Stimulated activated CD4-positive, alpha-beta T cell treated with anti-CD3 and anti-CD28 coated beads, Interleukin-2, amount 100 ng/mL, for 48 hours (primary cell): ENCODE measurements at places on chromosomes 16 and 17.
A peak's percentile ranks its signal among the peaks of the same experiment; 100 is the strongest.

DNA sequence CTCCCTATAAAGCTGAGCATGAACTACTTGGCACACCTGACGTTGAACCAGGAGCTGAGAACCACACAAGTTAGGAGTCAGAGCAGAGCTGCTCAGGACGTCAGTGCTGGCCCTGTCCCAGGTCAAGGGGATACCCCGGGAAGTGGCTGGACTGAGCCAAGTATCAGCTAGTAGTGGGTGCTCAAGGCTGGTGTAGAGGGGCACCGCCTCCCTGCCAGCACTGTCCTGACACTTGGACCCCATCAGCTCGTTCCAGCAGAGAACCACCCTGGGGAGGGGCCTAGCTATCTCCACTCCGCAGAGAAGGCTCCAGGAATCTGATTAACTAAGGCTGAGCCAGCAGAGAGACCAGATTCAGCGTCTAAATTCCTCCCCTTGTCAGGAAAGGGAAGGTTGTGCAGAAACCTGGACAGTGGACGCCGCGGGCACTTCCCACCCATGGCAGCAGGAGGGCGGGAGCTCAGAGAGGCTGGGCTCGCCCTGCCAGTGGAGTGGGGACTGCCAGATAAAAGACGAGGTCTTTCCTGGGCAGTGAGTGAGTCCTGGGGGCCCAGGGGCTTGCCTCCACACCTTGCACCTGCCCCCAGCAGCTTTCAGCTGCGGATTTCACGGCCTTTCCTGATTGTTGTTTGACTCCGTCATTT lies 21.0 kb downstream of the C16orf90 start:
- no peak for DNase-seq

- DNase-seq = peak; percentile 61
Measured at GRCh38 chr16:67428146-67428731, 2.7 kb upstream of the HSD11B2 start.

GRCh38 chr17:700504-701094 lies 14.0 kb downstream of the VPS53 start:
- no peak for DNase-seq

- no peak for DNase-seq
Measured at GRCh38 chr16:30637944-30638343, 12.8 kb upstream of the PRR14 start.

DNA sequence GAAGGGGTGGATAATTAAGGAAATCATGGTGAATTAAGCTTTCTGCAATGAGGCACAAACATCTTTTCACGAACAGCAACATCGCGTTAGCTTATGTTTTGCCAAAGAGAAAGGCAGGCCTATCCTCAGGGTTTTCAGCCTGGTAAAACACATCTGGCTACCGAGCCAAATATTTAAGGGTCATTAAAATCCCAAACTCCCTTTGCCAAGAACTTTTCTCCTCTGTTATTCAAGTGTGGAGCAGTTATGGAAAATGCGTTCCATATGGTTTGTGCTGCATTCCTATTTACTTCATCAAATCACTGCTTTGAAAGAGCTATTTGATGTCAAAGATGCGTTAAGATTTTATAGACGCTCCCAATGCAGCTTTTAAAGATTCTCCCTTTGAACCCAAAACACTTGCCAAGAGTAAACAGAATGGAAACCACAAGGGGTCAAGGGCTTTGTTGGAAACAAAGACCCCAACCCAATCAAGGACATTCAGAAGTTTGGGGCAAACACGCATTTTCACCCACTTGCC lies 308.3 kb upstream of the CDH5 start:
- DNase-seq = no peak

DNA sequence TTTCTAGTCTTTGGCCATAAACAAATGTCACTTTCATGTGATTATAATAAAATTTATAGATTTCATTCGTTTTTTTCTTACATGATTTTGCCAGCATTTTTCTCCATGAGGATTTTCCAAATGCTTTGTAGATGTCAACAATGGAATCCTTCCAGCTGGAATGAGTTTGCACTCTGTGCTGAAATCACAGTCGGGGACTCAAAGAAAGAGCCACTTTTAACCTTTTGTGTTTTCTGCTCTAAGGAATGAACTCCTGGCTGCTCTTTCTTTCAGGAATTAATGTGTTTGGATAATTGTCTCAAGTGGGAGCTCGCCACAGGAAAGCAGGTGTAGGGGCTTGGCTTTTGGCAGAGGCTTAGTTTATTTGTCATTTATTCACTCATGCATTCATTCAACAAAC lies 372.3 kb upstream of the SALL1 start:
- DNase-seq = no peak

- no peak for DNase-seq
Measured at GRCh38 chr17:79262624-79263023, 188.0 kb downstream of the ENGASE start.

DNA sequence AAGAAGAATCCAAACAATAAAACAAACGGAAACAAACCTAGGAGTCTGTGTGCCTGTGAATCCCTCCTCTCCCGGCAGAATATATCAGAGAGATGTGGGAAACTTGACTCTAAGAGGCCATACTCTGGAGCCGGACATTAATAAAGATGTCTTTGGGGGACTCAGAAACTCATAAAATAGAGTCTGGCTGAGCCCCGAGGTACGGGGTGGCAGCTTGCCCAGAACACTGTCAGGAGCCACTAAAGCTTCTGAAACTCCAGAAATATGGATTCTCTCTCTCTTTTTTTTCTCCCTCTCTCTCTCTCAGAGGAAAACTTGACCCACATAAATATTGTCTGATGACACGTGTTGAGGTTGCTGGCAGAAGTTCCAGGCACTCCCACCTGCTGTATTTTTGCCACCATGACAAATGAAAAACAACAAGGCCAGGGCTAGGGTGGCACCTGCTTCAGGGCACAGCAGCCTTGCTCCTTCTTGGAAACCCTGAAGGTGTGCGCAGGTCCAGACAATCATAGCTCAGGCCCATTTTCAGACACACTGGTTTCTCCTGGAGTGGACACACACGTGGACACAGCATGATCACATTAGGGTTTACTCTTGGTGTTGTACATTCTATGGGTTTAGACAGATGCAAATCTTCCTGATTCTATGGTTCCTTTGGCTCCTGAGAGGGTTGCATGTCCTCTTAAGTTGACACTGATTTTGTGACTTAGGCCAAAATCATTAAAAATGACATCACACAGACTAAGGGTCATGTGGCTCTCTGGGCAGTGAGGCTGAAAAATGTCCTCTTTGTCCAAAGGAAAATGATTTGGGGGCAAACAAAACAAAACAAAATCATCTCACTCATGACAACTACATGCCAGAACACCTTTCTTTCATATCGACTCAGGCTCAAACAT lies 282.6 kb upstream of the IRX3 start:
- DNase-seq = no peak

GRCh38 chr16:57600048-57600835 lies 28.2 kb upstream of the ADGRG1 start:
- peak; percentile 47 for DNase-seq

DNA sequence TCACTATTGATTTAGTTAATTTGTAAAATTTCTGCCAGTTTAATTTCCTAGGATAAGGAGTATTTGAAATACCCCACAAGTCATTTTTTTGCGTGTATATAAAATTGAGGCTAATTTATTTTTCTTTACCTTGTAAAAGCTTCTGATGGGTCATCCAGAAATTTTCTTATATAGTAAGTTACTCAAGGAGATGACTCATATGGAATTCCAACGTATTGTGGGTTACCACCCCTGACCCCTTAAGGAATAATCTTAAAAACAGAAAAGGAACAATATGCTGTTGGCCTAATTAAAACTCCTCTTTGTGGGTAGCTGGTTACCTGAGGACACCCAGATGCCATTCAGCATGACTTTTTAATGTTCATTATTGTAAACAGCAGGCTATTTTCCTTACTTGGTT lies 13.6 kb downstream of the HEATR6 start:
- DNase-seq = no peak

DNA sequence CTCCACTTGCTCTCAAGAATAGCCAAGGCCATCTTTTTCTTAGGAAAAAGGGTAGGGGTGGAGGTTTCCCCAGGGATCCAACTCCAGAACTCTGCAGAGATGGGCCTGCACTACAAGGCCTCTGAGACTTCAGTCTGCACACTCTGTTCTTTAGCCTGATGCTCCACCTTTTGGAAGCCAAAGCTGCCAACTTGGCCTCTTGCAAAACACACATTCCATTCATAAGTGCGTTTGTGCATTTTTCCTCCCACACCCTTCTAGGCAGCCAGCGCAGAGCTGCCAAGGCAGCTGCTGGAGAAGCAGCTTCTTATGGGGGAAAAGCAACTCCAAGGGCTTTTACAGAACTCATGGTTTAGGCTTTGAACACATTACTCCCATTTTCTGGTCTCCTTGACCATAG lies 45.3 kb downstream of the REXO5 start:
- DNase-seq = no peak

GRCh38 chr16:73172241-73172972 lies 124.5 kb upstream of the ZFHX3 start:
- no peak for DNase-seq

- DNase-seq = no peak
Measured at GRCh38 chr17:62998166-62998565, 32.1 kb downstream of the TANC2 start.

GRCh38 chr16:80500116-80500859 lies 40.5 kb upstream of the DYNLRB2 start:
- no peak for DNase-seq

DNA sequence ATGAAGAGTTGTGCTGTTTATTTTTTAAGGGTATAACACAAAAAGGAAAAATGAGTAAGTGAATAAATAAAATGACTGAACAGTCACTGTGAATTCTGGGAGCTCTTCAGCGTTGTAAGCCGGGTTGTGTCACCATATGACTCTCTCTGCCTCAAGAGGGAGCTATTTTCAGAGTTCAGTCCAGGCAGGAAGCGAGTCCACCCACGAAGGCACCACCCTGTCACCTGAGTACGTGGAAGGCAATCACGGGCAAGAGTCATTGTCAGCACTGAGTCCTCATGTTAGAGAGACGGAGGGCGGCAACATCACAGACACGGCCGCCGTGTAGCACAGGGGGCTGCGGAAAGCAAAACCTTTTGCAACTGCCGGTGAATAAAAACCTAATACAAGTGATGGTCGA lies 227.6 kb downstream of the UTP18 start:
- peak; percentile 7 for DNase-seq

DNA sequence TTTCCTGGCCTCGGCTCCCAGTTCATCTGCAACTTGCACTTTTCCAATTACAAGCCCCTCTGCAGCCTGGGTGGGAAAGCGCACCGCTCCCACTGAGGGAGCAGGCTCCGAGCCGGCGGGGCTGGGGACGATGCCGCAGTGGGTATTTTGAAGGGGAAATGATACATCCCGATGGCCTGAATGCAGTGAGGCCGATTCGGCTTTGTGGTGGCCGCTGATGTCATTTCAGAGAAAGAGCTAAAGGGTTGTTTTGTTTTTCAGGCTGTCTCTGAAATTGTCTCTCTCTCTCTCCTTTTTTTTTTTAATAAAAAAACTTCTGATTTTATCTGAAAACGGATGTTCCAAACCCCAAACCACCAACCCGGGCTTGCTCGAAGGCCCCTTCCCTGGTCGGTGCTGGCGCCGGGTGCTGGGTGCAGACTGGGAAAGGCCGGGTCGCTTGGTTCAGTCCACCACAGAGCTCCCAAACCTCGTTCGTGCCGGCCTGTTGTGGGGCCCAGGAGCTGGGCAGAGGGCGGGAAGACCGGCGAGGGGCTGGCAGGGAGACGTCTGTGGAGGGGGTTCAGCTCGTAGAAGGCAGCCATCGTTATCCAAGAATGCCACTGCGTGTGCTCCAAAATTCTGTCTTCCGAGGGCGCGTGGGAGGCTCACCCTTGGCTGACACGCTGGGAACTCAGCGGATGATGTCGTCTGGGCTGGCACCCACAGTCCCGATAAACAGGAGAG lies 102.8 kb downstream of the FOXL1 start:
- DNase-seq = no peak

- no peak for DNase-seq
Measured at GRCh38 chr16:49271363-49271762, 10.3 kb downstream of the CBLN1 start.

DNA sequence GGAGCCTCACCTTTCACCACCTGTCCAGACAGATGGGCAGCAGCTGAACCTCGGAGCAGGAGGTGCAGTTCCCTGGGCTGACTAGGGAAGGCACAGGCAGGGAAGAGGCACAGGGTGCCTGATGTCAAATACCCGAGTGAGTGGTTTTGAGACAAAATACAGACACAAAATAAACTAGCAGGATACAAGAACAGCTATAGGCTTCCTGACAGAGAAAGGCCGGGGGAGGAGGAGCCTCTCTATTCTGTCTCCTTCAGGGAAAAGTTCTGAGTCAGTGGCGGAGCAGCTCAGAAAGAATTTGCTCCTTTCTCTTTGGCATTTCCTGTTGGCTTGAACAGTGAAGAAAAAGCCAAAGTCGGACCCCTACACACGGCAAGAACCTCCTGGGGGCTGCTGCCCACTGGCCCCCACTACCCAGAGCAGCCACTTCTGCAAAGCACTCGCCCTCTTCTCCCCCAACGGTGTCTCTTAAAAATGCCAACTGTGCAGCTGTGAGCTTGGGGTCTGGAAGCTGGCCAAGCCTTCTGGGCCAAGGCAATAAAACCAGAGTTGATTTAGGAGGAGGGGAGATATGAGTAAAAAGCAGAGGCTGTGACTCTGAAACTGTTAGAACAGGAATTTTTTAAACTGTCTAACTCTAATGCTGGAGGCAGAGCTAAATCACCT lies 14.4 kb upstream of the FAAP100 start:
- no peak for DNase-seq

- DNase-seq = no peak
Measured at GRCh38 chr17:57344261-57344660, 87.9 kb downstream of the MSI2 start.

- peak; percentile 16 for DNase-seq
Measured at GRCh38 chr17:28643983-28644786, 773 bp downstream of the BLTP2 start.

- no peak for DNase-seq
Measured at GRCh38 chr16:86952769-86953168, 364.4 kb downstream of the C16orf95 start.

- DNase-seq = no peak
Measured at GRCh38 chr17:33438578-33438977, 145.5 kb upstream of the ASIC2 start.

- no peak for DNase-seq
Measured at GRCh38 chr17:38874505-38875400, 4.9 kb downstream of the LASP1 start.

DNA sequence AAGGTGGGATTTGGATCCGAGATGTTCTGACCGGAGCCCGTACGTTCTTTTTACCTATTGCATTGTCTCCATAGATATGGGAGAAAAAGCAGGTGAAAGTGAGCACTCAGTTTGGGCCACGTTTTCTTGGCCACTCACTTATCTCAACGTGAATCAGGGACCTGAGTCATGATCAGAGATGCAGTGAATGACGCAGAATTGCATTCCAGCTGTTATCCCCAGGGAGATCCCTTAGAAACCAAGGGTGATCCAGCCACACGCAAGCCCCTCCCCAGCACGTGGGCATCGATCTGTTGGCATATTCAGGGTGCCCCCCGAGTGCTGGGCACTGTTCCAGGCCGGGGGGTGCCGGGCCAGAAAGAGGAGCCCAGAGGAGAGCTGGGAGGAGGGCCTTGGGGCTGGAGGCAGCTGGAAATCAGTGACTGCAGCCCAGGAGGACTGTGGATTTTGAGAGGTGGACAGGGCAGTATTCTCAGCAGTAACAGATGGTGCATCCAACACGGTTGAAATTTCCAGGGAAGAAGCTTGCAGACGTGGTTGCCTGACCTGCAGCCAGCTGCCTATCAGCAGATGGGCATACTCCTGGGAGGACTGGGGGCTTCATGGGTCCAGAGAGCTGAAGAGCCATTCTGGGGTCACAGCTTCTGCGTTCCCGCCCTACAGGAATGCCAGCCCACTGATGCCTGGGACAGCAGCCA lies 87.2 kb upstream of the CACNG5 start:
- no peak for DNase-seq

- DNase-seq = no peak
Measured at GRCh38 chr17:44000141-44000860, 4.1 kb upstream of the NAGS start.

GRCh38 chr17:13154398-13154797 lies 136.6 kb upstream of the ELAC2 start:
- DNase-seq = no peak
